ENCODE measurements at places on chromosomes 12 and 14.

DNA sequence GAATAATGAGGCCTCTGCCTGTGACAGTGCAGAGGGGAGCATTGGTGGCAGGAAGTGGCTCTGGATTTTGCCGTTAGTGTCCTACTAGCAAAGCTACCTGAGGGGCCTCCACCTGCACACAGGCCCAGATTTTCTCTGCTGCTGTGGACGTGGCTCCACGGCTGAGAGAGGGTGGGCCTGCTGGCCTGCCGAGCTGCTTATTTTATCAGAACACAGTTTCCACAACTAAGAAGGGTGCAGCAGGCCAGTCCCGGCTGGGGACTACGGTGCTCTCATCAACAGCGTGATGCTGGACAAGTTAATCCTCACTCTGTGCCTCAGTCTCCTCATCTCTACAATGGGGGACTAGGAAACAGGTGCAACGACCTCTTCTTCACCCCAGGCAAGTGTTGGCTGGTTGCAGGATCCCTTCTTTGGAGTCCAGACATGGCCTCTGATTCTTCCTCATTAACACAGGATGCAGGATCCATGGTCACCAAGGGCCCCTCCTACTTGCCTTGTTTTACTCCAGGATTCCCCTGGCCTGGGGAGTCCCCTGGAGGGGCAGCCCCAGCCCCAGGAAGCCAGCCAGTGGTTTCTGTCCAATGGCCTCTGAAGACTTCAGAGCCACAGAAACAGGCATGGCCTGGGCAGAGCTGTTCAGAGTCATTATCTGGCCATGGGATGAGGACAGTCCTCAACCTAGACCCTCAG lies 3.3 kb downstream of the FAM181A start:
- DNase-seq, result no peak

DNA sequence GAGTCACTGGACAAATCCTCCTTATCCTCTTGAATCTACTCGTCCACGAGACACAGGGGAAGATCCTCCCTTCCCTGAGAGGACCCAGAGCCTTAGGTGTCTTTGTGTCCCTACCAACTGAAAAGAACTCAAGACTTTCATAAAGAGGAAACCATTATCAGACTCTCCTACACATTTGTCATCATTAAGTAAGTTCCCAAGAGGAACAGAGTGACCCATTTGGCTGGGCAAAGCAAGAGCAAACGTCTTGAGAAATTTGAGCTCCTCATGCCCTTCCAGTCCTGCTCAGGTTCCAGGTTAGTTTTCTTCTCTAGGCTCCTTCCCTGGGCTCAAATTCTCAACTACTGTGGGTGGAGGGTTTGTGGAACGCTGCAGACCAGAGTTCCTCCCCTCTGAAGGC lies 5.7 kb downstream of the MLF2 start:
- no peak for DNase-seq

GRCh38 chr14:101129521-101130167 lies 226.1 kb upstream of the RTL1 start:
- no peak for DNase-seq

DNA sequence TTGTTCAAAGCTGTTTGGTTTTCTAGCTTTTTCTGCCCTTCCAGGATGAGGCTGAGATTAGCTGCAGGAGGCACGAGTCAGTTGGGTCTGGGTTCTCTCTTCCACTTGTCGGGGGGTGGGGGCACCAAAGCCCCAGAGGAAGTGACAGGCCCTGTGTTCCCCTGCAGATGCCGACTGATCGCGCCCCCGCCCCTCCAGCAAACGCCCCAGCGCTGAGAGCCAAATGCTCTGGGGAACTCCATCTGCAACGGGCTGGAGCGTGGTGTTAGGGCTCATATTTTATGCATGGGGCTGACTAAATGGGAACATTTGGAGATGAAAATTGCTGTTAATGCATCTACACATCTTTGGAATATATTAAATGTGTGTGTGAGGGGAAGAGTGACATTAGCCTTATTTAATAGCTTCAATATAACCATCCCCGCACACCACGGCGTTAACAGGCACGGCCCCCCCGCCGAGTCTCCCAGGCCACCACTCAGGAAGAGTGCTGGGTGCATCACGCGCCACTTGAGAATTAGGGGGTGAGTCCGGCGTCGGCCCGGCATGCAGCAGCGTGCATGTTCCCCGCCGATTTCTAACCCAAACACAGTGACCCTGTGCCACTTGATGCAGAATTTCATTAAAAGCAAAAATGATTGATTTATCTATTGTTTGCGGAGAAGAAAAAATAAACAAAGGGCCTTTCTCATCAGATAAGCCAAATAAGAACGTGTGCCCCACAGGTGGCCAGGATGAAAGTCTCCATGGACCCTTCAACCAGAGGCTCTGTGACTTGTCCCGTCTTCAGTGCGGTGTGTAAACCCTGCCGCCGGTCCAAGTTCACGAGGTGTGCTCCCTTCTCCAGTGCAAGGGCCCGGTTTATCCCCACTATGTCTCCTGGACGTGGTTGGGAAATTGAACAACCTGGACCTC lies 165.0 kb upstream of the RTL1 start:
- no peak for DNase-seq

DNA sequence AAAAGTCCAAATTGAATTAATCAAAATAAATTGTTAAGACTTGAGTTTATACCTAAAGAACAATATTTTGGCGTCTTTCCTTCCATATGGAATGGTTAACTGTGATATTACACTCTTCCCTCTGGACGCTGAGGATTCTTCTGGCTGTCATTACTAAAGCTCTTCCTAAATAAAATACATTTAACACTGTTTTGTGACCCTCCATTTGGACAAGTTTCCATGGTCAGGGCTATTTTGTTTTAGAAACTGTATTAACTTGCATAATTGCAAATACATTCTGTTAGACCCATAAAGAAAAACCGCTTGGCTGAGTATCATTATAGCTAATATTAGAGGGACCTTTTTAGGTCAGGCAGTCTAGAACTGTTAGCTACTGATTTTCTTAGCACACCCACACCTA lies 87.4 kb downstream of the NAV3 start:
- no peak for DNase-seq

GRCh38 chr12:115998119-115998633 lies 279.3 kb downstream of the MED13L start:
- peak; percentile 66 for DNase-seq

- DNase-seq, result no peak
Measured at GRCh38 chr12:95687937-95688336, 102.6 kb downstream of the NTN4 start.

GRCh38 chr12:63929426-63929825 lies 84.9 kb downstream of the SRGAP1 start:
- no peak for DNase-seq

GRCh38 chr12:28413460-28414109 lies 223.3 kb downstream of the CCDC91 start:
- peak; percentile 19 for DNase-seq

GRCh38 chr14:51715742-51716141 lies 64.0 kb downstream of the FRMD6 start:
- no peak for DNase-seq

GRCh38 chr14:37343307-37344094 lies 145.8 kb downstream of the MIPOL1 start:
- no peak for DNase-seq

DNA sequence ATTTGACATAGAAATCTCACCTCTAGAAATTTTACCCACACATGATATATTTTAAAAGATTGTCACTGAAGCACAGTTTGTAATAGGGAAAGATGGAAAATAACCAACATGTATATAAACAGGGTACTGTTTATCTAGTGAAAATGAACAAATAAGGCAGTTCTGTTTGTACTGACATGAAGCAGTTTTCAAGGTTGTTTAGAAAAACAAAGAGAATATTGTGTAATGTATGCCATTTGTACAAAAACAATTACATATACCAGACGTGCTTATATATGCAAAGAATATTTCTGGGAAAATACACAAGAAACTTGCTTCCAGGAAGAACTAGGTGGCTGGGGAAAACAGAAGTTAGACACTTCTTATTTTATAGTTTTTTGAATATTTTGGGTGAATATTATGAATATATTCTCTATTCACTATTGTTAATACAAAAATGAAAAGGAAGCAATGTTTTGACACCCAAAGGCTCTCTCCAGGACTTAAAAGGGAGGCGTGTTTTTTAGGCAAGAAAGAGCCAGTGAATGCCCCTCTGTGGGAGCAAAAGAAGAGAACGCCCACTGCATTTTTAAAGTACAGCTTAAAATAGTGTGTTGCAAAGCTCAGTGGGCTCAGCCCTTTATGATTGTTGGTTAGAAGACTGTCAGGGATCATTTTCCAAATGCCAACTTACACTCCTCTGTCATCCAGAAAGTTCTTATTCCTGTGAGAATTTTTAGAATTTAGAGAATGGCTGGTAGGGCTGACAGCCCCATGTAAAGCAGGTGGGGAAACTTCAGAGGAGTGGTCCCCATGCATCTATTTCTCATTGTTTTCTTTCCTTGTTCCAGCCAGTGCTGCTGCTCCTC lies 59.6 kb upstream of the FERMT2 start:
- DNase-seq, result no peak

GRCh38 chr12:128191380-128191779 lies 75.6 kb upstream of the TMEM132C start:
- no peak for DNase-seq

GRCh38 chr12:47346251-47347019 lies 266.7 kb upstream of the AMIGO2 start:
- DNase-seq, result no peak

DNA sequence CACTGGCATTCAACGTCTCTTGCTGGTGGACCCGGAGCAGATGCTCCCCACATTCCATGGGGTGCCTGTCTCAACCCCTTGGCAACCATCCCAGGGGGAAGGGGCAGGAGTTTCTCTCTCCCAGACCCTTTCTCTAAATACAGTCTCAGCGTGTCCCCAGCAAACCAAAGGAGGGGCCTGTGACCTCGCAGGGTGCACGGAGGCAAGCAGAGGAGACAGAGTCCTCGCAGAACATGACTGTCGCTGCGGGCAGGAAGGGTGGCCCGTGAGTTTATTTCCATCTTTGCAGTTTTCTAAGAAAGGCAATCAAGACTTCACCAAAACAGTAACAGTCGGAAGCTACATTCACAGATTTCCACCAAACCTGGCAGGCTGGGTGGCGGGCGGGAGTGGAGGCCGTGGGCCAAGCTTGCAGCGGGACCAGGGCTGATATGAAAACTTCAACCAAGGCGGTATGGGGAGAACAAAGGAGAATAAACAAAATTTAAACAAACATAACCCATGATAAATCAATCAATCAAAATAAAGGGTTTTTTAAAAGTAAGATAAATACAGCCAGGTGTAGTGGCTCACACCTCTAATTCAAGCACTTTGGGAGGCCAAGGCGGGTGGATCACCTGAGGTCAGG lies 18.6 kb downstream of the BRF1 start:
- DNase-seq, result no peak

GRCh38 chr12:103808239-103808880 lies 32.7 kb downstream of the NT5DC3 start:
- DNase-seq, result no peak

GRCh38 chr12:24948757-24949722 lies at the start of gene BCAT1:
BCAT1 (minus strand) TSS chr12:24949101; CDS start chr12:24948932, 169 bp downstream.
- peak; percentile 93 for DNase-seq

GRCh38 chr14:22177870-22178269 lies 411.2 kb downstream of the DAD1 start:
- DNase-seq, result no peak

GRCh38 chr12:41956353-41956752 lies 188.3 kb downstream of the GXYLT1 start:
- no peak for DNase-seq

DNA sequence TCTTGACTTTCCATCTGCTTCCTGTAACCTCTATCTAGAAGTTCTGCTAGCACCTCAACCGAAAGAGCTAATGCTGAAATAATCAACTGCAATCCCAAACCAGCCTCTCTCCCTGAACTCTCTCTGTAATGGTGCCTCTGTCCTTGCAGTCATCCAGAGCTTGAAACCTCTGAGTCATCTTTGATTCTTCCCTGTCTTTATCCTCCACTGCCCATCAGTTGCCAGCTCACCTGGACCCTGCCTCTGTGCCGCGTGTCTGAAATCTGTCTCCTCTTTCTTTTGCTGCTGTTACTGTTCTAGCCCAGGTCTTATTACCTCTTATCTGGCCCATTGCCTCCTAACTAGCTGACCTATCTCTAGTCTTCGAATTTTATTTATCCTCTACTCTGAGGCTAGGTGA lies 15.5 kb downstream of the CLSTN3 start:
- no peak for DNase-seq

GRCh38 chr14:50529288-50530179 lies 2.8 kb downstream of the MAP4K5 start:
- DNase-seq, result no peak

GRCh38 chr12:31005944-31006361 lies 67.7 kb upstream of the DDX11 start:
- DNase-seq, result no peak

- no peak for DNase-seq
Measured at GRCh38 chr12:66653796-66654195, 25.1 kb downstream of the GRIP1 start.

GRCh38 chr12:97487470-97487869 lies 24.9 kb downstream of the RMST start:
- no peak for DNase-seq

GRCh38 chr12:85733984-85734383 lies 102.2 kb downstream of the RASSF9 start:
- no peak for DNase-seq

- DNase-seq, result no peak
Measured at GRCh38 chr12:132191715-132192553, 47.7 kb downstream of the NOC4L start.

- no peak for DNase-seq
Measured at GRCh38 chr12:25553098-25553497, at the start of gene LMNTD1. LMNTD1 (minus strand) TSS chr12:25553283; CDS start chr12:25552959, 324 bp downstream.

GRCh38 chr14:99750746-99751450 lies 42.3 kb upstream of the EML1 start:
- DNase-seq, result no peak
